ENCODE measurements at places on chromosomes 12 and 14. TPM values are rescaled to one million over a fixed set of nuclear protein-coding genes. Genes with fewer than 3 reads are reported as not detected.

DNA sequence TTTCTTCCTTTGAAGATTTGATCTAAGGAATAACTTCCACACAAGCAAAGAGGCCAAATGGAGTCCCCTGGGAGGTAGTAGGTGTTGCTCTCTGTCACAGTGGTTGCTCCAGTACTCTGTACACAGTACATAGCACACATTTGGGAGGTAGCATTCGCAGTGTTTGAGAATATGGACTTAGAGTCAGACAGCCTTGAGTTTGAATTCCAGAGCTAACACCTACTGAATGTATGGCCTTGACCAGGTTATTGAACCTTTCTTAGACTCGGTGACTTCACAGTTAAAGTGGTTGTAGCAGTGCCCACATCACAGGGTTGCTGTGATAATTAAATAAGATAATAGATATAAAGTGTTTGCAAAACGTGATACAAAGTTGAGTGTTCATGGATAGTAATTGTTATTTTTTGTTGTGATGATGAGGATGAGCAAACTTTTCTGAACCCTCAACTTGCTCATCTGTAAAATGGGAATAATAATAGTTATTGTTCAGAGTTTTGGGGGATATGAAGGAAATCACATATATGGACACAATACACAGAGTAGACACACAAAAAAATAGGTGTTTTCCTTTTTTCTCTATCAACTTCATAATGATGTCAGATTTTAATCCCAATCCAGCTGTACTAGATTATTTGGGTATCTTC lies 271.6 kb upstream of the CRY1 start:
- DNase-seq: no peak

GRCh38 chr12:97476255-97476654 lies 13.7 kb downstream of the RMST start:
- no peak for DNase-seq

- DNase-seq: no peak
Measured at GRCh38 chr14:91817566-91818325, 49.6 kb downstream of the TC2N start.

DNA sequence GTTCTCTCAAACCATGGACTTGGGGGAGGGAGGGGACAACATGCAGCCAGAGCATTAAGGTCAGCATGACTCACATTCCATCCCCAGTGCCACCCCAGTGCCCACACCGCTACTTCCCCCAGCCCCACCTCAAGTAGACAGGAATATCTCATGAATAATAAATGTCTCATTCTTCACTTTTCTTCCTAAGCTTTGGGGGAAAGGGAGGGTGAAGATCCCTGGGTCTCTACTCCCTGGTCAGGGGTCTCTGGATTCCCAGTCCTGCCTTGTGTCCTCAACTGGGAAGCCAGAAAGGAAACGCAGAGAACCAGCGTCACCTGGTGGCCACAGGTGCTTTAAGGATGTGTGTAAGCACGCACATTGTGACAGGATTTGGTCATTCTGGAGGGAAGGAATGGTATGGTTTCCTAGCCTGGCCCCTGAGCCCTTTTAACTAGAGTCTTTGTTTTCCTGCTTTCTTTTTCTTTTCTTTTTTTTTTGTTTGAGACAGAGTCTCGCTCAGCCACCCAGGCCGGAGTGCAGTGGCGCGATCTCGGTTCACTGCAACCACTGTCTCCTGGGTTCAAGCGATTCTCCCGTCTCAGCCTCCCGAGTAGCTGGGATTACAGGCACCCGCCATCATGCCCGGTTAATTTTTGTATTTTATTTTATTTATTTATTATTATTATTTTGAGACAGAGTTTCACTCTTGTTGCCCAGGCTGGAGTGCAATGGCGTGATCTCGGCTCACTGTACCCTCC lies 3.4 kb downstream of the GPR84 start:
- no peak for DNase-seq

- DNase-seq: no peak
Measured at GRCh38 chr12:49279706-49280159, 14.9 kb downstream of the TUBA1C start.

DNA sequence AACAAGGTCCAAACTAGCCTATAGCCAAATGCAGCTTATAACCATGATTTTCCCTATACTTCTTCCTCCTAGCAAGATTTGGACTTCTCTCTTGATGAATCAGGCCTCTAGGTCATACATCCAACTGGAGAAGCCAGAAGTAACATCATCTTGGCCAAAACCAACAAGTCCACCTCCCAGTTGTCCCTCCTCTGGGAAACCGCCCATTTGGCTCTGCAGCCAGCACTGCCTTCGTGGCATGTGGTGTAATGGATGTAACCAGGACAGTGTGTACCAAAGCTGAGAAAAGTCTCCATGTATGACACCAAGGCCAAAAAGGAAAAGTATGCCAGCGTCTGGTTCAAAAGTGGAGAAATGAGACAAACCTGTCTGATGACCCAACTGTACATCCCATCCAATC lies 59.3 kb upstream of the VASH1 start:
- DNase-seq: no peak

DNA sequence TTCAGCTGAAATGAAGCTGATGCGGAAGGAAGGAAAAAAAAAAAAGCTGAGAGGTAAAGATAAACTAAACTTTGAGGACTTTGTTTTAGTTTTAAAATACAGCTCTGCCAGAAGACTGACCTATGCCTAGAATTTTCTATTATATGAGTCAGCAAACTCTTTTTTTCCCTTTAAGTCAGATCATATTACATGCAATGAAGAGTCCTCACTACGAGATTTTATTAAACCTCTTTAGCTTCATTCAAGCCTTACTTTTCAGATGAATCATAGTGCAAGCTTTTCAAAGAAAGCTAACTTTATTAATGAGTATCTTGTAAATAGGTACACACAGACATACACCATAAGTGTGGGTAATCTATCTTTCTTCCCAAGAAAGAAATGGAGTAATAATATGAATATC lies 57.8 kb upstream of the FSCB start:
- no peak for DNase-seq

- no peak for DNase-seq
Measured at GRCh38 chr12:132169376-132169775, 25.1 kb downstream of the NOC4L start.

DNA sequence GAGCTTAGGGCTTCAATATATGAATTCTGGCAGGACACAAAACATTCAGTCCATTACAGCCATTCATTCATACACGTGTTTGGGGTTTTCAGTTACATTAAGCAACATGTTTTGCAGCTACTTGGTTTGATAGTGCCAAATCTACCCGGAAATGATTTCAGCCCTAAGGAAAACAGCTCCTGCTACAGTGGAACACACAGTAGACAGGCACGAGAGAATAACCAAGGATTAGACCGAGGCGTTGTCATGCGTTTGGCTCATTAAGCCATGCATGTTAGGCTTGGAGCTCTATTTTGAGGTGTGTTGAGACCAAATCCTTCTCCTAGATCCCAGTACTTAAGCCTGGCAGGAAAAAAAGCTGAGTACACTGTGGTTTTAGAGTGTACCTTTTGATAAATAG lies 177.4 kb downstream of the PRKCH start:
- DNase-seq: no peak

DNA sequence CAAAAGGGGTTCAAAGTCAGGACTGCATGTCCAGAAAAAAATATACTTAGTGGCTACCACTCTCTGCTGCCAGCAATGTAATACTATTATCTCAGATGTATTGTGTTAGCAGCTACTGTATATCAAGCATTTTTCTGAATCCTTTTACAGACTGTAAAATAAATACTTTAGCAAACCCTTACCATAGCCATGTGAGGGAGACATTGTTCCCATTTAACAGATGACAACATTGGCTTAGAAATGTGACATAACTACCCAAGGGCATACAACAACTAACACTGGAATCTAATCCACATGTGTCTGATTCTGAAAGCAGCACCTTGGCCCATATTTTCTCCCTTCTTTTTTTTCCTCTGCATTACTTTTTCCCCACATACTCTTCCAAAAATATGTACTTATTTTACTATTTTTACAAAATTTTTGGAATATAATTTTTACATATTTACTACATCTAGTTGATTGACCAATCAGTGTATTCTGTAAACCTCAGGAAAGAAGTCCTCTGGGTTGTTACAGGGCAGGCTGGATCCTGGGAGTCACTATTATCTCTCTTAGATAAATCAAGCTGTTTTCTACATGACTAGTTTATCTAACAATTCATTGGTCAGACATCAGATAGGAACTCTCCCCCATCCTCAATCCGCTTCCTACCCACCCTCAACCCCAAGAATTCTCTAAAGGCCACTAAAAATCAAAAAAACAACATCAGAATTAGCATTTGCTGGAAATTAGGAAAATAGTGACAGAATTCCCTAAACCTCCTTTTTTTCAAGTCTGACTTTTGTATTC lies 154.1 kb downstream of the BTG1 start:
- DNase-seq: no peak

DNA sequence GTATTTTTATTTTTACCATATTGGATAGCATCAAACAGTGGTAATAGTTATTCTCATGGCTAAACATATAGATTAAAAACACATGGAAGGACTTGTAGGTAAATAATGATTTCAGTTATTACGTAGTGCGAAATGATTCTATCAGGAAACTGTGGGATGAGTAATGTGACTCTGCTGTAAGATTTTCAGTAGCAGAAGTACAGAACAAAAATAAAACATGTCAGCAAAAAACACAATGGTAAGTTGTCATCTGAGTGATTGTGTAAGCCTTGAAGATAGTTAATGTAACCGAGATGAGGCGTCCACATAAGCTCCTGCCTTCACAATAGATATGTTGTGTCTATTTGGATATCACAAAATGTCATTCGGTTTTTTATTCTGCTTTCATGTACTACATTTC lies 99.8 kb downstream of the BORCS5 start:
- DNase-seq: no peak

- DNase-seq: no peak
Measured at GRCh38 chr12:107567876-107568619, 117.6 kb upstream of the PWP1 start.

DNA sequence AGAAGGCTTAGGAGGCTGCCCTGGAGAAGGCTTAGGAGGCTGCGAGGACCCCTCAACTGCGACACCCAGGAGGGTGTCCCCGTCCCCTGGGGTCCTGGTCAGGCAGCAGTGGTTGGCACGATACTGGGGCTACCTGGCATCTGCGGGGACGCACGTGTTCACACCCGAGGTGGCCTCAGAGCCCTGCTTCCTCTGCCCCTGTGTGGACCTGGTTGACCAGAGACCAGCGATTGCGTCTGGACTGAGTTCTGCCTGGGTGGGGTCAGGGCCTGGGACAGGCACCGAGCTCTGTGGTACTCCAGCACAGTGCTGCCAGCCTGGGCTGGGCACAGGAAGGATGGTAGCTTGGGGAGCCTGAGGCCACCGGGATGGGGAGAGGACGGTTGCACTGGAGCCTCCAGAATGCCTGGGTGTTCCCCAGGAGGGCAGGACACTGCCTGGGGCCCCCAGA lies 735 bp downstream of the ASPG start:
- peak; percentile 63 for DNase-seq

DNA sequence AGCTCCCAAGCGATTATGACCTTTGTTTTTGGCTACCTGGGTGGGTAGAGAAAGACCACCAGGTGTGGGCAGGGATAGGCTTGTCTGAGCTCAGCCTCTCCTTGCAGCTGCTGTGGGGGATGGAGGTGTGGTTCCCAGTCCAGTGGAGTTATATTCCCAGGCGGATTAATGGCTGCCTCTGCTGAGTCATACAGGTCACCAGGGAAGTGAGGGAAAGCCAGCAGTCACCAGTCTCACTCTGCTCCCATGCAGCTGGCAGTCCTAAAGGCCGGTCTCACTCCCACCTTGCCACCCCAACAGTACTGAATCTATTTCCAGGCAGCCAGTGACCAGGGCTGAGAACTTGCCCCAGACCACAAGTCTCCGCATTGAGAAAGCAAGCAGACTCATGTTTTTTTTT lies 399.2 kb downstream of the VRK1 start:
- no peak for DNase-seq

- no peak for DNase-seq
Measured at GRCh38 chr14:67951529-67952135, 132.1 kb downstream of the RAD51B start.

DNA sequence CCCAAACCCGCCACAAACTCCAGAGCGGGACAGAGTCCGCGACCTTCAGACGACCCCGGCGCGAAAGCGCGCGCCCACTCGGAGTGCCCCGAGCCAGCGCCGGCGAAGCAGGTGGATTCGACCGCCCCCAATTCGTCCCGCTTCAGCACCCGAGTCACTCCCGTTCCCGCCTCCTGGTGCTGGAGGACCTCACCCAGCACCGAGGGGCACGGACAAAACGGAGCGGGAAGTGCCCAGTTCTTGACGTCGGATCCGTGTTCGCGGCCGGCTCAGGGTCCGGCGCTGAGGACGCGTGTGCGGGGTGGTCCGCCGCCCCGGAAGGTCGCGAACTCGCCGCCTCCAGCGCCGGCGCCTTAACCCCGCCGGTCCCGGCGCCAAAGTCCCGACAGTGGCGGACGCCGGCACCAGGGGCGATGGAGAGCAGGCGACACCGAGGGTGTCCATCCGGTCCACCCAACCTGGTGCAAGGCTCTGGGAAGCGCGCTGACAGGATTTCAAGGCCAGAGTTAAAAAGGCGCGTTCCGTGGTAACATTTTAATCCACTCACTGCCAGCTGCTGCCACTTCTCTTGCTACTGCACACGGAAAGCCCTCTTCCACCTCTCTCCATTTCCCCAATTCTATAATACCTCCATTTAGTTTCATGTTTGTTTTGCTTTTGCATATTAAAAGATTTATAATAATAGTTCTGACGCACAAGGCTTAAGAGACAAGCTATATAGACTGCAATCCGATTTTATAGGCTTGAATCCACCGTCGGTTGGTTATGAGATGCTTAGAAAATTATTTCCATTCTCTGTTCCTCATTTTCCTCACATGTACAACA lies 240.0 kb upstream of the CPNE8 start:
- DNase-seq: no peak

DNA sequence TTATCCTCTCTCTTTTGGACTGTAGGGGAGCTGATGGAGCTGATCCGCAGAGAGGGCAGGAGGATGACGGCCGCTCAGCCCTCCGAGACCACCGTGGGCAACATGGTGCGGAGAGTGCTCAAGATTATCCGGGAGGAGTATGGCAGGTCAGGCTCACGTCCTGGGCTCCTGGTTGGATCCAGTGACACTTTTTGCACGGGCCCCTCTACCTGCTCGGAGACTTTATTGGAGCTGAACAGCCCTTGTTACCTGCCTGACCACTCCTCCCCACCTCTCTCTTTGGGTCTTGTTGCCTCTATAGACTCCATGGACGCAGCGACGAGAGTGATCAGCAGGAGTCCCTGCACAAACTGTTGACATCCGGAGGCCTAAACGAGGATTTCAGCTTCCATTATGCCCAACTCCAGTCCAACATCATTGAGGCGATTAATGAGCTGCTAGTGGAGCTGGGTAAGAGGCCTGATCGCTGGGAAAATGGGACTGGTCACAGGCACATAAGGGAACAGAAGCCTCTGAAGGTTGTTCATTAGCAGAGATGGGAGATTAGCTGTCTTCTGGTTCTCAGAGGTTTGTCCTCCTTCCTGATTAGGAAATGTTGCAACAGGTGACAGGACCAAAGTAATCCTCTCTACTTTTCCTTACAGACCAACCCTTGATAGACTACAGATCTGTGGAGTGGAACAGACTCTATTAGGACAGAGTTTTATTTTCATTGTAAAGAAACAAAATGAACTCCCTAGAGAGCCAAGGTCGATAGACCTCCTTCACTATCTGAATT lies 718 bp downstream of the EIF2B2 start:
- DNase-seq: peak; percentile 68

- DNase-seq: no peak
Measured at GRCh38 chr14:76056128-76056527, 70.6 kb downstream of the IFT43 start.

Gene OR4Q3
- total RNA-seq: not detected

Gene ETV6
- total RNA-seq: 27.8 TPM

Gene STAC3
- total RNA-seq: 1.7 TPM

Gene PRR4
- 192 TPM for total RNA-seq

Gene TDP1
- 10.8 TPM for total RNA-seq

Gene SERPINA12
- total RNA-seq: 91.3 TPM

Gene SLC10A1
- total RNA-seq: not detected

Gene CCDC196
- not detected for total RNA-seq

Gene VASH1
- 3.7 TPM for total RNA-seq

Gene NEUROD4
- not detected for total RNA-seq

Data from suprapubic skin (tissue), 4 donors.